Stimulated activated CD8-positive, alpha-beta memory T cell treated with anti-CD3 and anti-CD28 coated beads, Interleukin-7, amount 100 ng/mL, for 24 hours (primary cell): ENCODE measurements at places on chromosomes 6 and 20.

DNA sequence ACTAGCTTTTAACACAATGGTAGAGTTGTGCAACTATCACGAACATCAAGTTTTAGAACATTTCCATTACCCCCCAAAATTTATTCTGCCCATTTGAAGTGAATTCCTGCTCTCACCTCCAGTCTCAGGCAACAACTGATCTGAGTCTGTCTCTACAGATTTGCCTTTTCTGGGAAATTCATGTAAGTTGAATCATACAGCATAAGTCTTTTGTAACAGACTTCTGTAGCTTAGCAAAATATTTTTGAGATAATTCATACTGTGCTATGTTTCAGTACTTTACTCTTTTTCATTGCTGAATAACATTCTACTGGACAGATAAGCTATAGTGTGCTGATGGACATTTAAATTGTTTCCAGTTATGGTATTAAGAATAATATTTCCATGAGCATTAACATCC is 447.3 kb upstream of the GJE1 start:
- DNase-seq: no peak

- no peak for DNase-seq
Measured at GRCh38 chr20:40255365-40255764, 433.7 kb downstream of the MAFB start.

- DNase-seq: no peak
Measured at GRCh38 chr20:24370911-24371695, 98.3 kb upstream of the SYNDIG1 start.

- DNase-seq: no peak
Measured at GRCh38 chr6:37570482-37571133, 70.9 kb upstream of the CCDC167 start.

DNA sequence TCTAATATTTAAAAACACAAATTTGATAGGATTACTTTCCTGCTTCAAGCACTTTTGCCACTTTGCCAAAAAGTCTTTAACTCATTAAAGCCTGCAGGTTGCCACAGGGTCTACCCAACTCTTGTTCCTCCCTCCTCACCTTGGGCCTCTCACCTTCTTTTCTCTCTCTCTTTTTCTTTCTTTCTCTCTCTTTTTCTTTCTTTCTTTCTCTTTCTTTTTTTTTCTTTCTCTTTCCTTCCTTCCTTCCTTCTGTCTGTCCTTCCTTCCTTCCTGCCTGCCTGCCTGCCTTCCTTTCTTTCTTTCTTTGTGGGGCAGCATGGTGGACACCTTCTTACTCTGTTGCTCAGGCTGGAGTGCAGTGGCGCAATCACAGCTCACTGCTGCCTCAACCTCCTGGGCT is 50.2 kb downstream of the C6orf52 start:
- no peak for DNase-seq

- no peak for DNase-seq
Measured at GRCh38 chr6:52103623-52104022, 16.2 kb upstream of the PKHD1 start.

DNA sequence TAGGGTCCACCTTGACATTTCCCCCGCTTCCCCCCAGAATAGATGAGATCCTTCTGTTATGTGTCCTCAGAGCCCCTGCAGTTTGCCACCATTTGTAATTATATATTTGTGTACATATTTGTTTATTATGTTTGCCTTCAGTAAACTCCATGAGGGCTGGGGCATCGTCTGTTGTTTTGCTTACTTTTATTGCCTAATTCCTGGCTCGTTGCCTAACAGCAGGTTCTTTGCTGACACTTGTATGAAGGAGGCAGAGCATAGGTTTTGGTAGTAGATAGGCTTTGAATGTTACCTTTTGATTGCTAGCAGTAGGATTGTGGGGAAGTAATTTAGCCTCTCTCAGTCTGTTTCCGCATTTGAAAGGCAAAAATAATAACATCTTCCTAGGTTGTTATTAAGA is 9.9 kb downstream of the MAP3K4 start:
- DNase-seq: no peak

GRCh38 chr6:128676456-128676855 is 156.1 kb upstream of the PTPRK start:
- DNase-seq: no peak

- DNase-seq: no peak
Measured at GRCh38 chr6:74366634-74367033, 670.6 kb downstream of the CD109 start.

- DNase-seq: no peak
Measured at GRCh38 chr6:152380351-152380767, 256.8 kb downstream of the SYNE1 start.

GRCh38 chr20:58587467-58587866 is 63.6 kb upstream of the STX16 start:
- no peak for DNase-seq

GRCh38 chr20:49165611-49166010 is 22.5 kb downstream of the STAU1 start:
- no peak for DNase-seq

- no peak for DNase-seq
Measured at GRCh38 chr6:132261354-132261753, 139.9 kb downstream of the MOXD1 start.

- no peak for DNase-seq
Measured at GRCh38 chr6:44058617-44059358, 68.5 kb downstream of the MRPL14 start.

- DNase-seq: no peak
Measured at GRCh38 chr6:106373502-106374239, 13.2 kb downstream of the CRYBG1 start.

- peak; percentile 68 for DNase-seq
Measured at GRCh38 chr6:33430991-33431879, 11.4 kb downstream of the SYNGAP1 start.

- no peak for DNase-seq
Measured at GRCh38 chr20:50392138-50392866, 117.9 kb upstream of the PTPN1 start.

DNA sequence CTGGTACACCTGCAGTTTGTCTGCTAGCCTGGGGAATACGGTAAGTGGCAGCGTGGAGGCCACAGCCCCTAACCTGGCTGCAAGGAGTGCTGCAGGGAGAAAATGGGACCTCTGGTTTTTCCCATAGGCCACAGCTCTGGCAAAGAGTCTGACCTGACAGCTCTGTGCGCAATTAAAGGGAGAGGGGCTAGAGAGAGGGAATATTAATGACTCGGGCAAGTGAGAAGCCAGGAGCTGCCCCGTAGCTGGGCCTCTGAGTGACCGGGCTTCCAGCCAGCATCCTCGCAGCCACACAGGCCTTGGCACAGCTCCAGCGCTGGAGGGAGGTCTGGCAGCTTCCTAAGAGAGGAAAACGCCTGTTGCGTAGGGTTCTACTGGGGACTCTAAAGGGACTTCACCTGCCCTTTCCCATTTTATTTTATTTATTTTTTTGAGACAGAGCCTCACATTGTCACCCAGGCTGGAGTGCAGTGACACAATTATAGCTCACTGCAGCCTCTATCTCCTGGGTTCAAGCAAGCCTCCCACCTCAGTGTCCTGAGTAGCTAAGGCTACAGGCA is 18.2 kb upstream of the OCSTAMP start:
- no peak for DNase-seq

DNA sequence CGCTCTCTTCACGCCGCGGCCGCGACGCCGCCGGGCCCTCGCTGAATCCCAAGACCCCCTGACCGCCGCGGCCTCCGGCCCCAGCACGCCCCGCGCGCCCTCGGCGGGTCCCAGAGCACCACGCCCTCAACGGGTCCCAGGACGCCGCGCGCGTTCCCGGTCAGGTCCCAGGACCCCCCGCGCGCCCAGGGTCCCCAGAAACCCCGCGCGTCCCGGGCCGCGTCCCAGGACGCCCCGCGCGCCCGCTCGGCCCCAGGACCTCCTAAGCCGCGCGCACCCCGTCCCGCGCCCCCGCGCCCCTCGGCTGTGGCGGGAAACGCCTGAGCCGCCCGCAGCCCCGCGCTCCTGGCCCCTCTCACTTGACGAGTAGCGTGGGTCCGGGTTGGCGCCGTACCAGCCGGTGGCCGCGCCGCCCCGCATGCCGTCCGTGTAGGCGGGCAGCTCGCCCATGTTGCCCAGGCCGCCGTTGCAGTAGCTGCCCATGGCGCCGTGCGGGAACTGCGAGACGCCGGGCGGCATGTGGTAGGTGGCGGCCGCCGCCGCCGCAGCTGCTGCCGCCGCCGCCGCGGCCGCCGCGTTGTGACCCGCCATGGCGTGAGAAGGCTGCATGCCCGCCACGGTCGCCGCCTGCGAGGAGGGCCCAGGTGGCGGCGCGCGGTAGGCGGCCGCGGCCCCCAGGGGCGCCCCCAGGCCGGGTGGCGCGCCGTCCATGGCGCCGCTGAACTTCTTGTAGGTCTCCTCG is 556 bp downstream of the NKX2-4 start:
- no peak for DNase-seq

- no peak for DNase-seq
Measured at GRCh38 chr6:166309977-166310376, 1.8 kb upstream of the PRR18 start.

- DNase-seq: no peak
Measured at GRCh38 chr6:28004350-28005151, 47.5 kb downstream of the OR2B6 start.

DNA sequence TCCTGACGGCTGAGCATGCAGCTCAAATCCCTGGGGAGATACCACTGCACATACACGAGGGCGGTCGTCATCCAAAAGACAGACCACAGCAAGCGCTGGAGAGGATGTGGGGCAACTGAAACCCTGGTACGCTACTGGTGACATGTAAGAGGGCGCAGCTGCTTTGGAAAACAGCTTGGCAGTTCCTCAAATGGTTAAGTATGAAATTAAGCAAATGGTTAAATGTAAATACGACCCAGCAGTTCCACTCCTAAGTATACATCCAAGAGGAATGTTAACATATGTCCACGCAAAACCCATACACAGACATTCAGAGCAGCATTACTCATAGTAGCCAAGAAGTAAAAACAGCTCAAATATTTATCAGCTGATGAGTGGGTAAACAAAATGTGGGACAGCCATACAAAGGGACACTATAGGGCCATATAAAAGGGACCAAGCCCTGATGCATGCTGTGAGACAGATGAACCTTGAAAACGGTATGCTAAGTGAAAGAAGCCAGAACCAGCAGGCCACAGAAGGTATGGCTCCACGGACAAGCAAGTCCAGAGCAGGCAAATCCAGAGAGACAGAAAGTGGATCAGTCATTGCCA is 38.5 kb downstream of the RIPOR3 start:
- no peak for DNase-seq

DNA sequence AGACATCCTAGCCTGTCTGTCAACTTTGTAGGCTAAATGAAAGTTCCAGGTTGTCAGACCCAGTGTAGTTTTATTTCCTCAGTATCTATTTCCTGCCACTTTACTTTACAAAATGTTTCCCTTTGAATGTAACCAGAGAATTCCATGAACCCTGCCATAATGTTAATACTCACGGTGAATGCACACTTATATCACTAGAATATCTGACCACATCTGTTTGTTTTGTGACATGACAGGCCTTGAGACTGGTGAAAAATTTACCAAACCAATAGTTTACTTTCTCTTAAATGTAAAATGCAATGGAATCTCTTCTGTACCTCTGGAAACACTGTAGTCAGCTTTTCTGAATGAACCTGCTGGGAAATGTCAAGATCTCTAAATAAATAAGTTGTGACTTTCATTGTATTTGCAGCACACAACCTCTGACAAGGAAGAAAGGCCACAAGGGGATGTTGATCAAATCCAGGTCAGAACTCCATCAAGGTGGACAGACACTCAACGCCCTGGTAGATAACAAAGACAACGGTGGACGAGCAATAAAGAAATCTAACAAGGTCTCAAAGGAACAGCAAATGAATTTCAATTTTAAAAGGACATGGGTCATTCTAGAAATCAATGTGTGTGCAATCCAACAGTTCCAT is 59.2 kb downstream of the BACH2 start:
- DNase-seq: no peak

GRCh38 chr6:41439524-41440418 is 104.4 kb downstream of the NCR2 start:
- DNase-seq: no peak

DNA sequence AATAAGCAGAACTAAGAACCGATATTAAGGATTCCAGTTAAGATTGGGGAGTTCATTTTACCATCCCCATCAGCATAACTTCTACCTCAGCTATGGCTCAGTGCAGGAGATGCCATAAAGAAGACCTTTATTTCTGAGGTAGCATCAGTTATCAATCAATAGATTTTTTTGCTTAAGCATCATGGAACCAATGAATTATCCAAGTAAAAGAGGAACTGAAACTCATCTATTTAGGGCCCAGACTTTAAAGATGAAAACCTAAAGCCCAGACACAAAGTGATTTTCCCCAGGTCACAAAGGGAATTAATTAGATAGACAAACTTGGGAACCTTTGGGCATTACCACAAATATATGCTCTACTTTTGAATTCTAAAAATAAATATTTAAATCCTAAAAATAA is 59.2 kb upstream of the TINAG start:
- no peak for DNase-seq

DNA sequence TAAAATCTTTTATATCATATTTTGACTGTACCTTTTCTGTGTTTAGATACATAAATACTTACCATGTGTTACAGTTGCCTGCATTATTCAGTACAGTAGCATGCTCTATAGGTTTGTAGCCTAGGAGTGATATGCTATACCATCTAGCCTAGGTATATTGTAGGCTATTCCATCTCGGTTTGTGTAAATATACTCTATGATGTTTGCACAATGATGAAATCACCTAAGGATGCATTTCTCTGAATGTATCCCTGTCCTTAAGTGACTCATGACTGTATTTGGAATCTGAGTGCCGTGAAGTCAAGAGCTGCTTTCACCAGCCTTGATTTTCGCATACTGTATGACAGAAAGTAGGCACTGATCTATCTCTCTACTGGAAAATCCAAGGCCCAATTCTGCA is 129.9 kb downstream of the UTRN start:
- no peak for DNase-seq

GRCh38 chr6:1713016-1713600 is 103.4 kb downstream of the FOXC1 start:
- DNase-seq: no peak

- DNase-seq: no peak
Measured at GRCh38 chr20:59015812-59016711, 3.2 kb upstream of the TUBB1 start.

- DNase-seq: no peak
Measured at GRCh38 chr6:158850807-158851115, 31.6 kb upstream of the EZR start.

GRCh38 chr6:18741741-18742140 is 354.6 kb downstream of the RNF144B start:
- DNase-seq: no peak

- no peak for DNase-seq
Measured at GRCh38 chr6:1609648-1610496, at the start of gene FOXC1. Gene FOXC1 (plus strand): TSS chr6:1609915. CDS start chr6:1610446, 531 bp downstream.

GRCh38 chr20:62938105-62938888 is at the start of gene GID8:
Gene GID8 (plus strand): TSS chr20:62938147. CDS start chr20:62941503, 3,356 bp downstream.
- DNase-seq: no peak

DNA sequence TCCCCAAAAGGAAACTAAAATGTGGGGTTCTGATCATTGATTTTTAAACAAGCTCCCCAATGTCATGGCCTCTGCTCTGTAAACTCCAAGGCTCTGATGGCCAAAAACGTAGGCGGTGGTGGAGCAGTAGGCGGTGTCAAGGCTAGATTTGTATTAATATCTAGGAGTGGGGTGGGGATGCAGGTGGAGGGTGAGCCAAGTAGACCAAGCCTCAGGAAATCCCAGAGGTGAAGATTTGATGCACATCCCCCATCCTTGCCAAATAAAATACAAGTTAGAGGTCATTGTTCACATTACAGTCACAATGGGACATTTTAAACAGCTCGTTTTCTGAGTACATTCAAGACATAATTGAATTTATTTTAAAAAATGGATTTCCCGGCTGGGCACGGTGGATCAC is 30.9 kb upstream of the TBC1D7 start:
- no peak for DNase-seq
